ENCODE measurements at places on chromosomes 1 and 21.

- no peak for DNase-seq
Measured at GRCh38 chr1:182755632-182756031, 33.9 kb upstream of the NPL start.

DNA sequence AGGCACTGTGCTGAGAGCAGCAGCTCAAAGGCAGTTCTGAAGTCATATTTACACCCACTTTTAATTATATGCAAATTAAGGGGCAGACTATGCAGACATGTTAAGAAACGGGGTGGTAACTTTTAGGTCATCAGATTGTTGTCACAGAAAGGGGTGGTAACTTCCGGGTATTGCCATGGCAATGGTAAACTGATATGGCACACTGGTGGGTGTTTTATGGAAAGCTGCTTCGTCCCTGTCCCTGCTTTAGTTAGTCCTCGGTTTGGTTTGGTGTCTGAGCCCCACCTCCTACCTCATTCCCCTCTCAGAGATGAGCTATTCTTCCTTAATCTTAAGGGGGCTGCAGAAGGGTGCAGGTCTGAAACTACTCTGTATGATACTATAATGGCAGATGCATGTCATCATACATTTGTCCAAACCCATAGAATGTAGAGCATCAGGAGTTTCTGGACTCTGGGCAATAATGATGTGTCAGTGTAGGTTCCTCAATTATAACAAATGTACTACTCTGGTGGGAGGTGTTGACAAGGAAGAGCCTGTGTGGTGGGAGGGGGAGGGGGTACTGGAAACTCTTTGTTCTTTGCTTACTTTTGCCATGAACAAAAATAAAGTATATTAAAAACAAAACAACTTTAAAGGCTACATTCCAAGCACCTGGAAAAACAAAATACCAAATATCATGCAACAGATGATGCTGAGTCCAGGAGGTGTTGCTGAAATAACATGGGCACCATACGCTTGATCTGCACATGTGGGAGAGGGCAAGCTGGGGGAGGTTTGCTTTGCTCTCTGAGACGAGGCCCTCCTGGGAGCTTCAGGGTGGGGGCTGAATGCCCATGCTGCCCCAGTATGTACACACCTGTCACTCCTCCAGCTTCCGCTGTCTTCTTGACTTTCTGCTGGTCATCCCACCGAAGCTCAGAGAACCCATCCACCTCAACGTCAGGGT, 6.3 kb downstream of the PARP1 start:
- DNase-seq, result no peak

DNA sequence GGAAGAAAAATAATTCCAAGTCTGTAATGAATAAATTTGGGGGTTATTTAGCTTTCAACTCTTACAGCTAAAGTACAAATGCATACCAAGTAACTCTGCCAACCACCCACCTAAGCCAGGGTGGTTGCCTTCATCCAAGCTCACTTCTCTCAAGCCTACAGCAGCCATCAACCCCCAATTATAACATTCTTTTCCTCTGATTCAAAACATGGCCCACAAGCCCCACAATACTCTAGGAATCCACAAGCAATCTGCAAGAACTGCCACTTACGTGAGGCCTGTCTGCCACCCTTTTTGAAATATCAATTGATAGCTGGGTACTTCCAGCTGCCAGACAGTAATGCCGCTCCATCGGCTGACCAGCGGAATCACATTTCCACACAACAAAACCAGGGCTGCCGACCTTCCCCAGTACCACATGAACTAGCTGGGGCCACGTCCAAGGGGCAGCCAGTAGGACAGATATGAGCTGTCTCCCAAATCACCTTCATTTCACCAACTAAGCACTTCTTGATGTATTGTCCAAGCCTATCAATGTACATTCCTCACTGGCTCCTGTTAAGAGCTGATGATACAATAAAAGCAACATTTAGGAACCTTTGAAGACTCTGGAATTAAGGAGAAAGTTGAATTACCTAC, 3.2 kb downstream of the LBR start:
- no peak for DNase-seq

DNA sequence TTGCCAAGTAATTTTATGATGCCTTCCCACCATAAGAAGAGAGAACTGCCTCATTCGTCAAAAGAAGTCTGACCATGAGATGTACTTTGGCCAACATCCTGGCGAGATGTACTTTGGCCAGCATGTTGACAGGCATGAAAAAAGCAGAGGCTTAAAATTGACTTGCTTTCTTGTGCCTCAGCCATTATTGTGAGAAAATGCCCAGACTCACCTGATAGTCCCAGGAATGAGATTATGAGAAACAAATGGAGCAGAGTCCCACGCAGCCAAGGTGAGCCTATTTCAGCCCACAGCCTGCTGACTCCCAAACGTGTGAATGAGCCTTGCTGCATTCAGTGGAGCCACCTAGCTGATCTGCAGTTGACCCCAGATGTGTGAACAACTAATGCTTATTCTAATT, 43.5 kb upstream of the ZNF644 start:
- no peak for DNase-seq

DNA sequence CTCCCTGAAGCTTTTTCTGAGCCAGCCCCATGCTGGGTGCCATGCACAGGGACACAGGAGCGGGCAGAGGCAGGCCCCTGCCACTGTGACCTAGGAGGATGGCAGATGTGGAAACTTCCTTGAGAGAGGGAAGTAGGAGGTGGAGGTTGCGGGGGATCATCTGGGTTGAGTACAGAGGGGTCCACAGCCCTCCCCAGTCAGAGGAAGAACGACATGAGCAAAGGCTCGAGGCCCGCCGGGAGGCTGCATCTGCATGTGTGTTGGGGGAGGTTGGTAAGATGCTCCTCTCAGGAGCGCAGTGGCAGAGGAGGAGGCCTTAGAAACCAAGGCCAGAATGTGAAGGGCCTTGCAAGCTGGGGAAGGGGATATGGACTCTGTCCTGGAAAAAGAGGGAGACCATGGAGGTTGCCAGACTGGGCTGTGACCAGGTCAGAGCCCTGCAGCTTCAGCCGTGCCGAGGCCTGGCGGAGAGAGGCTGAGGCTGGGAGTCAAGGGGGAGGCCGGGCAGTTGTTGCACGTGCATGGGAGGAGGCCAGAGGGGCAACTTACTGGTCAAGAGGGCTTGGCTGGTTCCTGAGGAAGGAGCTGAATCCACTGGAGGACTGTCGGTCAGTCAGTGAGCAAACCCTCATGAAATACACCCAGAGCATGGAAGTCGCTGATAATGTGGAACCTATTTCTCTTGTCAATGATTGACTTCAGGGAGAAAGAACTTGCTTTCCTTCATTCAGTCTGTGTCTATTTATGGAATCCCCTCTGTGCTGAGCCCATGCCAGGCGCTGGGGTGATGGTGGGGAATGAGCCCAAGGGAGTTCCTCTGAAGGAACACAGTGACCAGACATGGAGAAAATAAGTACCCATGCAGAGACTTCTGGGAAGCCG, 31.7 kb downstream of the A3GALT2 start:
- DNase-seq, result no peak

DNA sequence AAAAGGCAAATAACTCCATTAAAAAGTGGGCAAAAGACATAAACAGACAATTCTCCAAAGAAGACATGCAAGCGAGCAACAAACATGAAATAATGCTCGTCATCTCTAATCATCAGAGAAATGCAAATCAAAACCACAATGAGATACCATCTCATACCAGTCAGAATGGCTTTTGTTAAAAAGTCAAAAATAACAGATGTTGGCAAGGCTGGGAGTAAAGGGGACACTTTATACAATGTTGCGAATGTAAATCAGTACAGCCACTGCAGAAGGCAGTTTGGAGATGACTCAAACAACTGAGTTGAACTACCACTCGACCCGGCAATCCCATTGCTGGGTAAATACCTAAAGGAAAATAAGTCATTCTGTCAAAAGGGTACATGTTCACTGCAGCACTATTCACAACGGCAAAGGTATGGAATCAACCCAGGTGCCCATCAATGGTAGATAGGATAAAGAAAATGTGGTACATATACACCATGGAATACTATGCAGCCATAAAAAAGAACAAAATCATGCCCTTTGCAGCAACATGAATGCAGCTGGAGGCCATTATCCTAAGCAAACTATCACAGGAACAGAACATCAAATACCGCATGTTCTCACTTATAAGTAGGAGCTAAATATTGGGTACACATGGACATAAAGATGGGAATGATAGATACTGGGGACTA, 25.9 kb downstream of the TSPAN2 start:
- DNase-seq, result no peak

DNA sequence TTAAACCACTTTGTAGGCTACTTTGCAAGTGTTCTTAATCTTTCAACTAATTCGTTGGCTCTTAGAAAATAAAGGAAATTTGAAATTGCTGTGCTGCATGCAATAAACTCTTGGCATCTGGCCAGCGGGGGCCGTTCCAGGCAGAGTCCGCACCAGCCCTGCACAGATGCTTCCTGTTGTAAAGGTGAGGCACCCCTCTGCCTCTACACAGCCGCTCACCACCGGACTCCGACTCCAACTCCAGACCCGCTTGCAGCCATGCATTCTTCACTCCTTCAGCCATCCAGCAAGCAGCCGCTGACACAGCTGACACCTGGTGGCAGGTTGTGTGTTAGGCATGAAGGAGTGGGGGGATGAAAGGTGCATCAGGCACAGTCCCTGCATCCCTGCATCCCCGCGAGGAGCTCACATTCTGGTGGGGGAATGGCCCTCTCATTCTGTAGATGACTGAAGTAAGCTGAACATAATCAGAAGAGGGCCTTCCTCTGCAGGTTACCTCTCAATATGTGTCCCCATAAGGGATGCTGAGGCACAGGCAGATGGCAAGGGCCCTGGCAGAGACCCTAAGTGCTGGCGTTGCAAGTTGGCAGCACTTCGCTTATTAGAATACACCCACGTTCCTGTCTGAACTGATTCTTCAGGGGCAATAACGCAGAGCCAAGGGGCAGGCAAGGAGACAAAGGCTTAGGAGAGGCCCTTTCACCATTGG, 56.8 kb downstream of the GLIS1 start:
- DNase-seq, result peak; percentile 14

GRCh38 chr21:33299181-33299752, 25.5 kb upstream of the IFNAR1 start:
- no peak for DNase-seq

GRCh38 chr1:109290998-109291397, 8.1 kb upstream of the PSRC1 start:
- DNase-seq, result no peak

DNA sequence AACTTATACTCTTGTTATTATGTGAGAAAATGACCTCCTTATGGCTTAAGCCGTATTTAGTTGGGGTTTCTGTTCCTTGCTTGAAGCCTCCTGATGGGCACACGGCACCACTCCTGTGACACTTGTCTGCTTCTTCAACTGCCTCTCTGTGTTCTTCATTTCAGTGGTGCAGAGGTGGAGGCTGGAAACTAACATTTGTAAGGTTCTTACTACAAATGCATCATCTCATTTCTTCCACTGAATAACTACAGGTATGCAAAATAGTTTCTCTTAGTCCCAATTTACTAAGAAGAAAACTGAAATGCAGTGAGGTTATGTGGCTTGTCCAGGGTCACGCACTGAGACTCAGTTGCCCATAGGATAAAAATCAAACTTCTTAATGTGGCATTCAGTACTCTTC, 23.6 kb upstream of the ZNF362 start:
- no peak for DNase-seq

GRCh38 chr1:227920426-227920825, 27.3 kb downstream of the WNT9A start:
- no peak for DNase-seq

DNA sequence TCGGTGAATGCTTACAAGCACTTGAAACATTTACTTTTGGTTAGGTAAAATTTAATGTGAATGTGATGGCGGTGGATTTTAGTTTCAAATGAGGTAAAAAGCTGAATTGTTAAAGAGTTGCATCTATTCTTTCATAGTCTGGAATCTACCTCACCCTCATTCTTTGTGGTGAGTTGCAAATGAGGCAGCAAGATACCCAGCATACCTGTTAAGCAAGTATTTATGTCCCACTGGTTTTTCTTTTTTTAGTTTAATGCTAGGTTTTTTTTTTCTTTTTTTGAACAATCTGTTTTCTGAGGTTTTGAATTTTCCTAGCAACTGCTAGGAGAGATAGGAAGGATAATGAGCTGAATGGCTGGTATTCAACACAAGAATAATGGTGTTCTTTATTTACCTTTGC, 127.9 kb upstream of the CACYBP start:
- no peak for DNase-seq

GRCh38 chr1:7117399-7118281, 332.4 kb downstream of the CAMTA1 start:
- DNase-seq, result no peak

GRCh38 chr21:41010101-41010435, 157.9 kb upstream of the BACE2 start:
- no peak for DNase-seq

GRCh38 chr1:241857131-241857530, 9.1 kb downstream of the EXO1 start:
- no peak for DNase-seq

DNA sequence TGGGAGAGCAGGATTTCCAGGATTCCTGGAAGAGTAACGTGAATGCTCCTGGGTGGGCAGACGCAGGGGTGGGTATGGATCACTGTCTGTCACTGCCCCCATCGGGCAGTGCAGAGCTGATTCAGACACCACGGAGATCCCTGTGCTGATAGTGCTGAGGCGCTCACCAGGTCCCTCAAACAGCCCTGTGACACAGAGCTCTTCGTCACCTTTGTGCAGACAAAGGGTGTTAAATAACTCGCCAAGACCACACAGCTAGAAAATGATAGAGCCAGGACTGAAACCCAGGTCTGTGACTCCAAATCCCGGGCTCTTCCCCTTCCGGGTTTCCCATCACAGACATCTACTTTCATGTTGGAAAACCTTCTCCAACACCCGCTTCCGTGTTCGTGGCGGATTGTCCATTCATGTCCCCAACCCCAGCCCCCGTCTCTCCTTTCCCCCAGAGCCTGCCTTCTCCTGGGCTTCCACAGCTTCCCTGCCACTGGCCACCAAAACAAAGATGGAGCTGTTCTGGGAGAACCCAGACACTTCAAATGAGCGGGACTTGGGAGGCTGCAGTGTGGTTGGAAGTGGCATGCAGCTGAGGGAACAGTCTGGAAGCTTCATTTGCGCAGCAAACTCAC, 2.6 kb downstream of the EFHD2 start:
- DNase-seq, result peak; percentile 54

DNA sequence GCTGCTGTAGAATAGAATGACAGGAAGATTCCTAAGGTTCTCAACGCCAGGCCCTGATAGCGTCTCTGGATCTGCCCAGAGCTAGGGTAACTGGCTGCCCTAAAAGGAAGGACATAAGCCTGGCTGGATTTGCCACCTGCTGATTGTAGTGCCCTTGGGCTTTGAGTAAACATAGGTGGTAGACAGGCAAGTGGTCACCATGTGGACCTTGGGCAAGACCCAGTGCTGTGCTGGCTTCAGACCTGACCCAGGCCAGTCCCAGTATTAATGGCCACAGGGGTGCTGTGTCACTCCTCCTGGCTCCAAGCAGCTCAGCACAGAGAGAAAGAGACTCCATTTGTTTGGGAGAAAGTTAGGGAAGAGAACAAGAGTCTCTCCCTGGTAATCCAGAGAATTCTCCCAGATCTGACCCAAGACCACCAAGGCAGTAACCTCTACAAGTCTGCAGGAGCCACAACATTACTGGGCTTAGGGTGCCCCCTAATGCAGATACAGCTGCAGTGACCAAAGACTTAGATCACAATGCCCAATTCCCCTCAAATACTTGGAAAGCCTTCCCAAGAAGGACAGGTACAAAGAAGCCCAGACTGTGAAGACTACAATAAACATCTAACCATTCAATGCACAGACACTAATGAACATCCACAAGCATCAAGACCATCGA, 44.5 kb downstream of the PHTF1 start:
- DNase-seq, result no peak

Measured in stimulated activated CD8-positive, alpha-beta memory T cell treated with anti-CD3 and anti-CD28 coated beads, Interleukin-2, amount 100 ng/mL, for 48 hours (primary cell).